ENCODE measurements at places on chromosomes 6 and 20. TPM values are rescaled to one million over a fixed set of nuclear protein-coding genes. Genes with fewer than 3 reads are reported as not detected.

Gene GSTA3
- total RNA-seq = not detected

Gene POU5F1
- total RNA-seq = 11.2 TPM

Gene ILRUN
- total RNA-seq = 31.2 TPM

Gene KIFC1
- 41.9 TPM for total RNA-seq

Gene MOXD1
- 1.5 TPM for total RNA-seq

Gene TNFRSF6B
- 0.37 TPM for total RNA-seq

Gene DEFB119
- not detected for total RNA-seq

Gene ANGPT4
- total RNA-seq = 0.03 TPM

Gene SLC22A16
- total RNA-seq = not detected

Gene RFX6
- not detected for total RNA-seq

Gene DACT2
- total RNA-seq = 0.06 TPM

Gene WFDC12
- total RNA-seq = not detected

Gene PGC
- total RNA-seq = 0.09 TPM
